ENCODE measurements at places on chromosomes 1 and 21. TPM values are rescaled to one million over a fixed set of nuclear protein-coding genes. Genes with fewer than 3 reads are reported as not detected.

Gene KCNJ9
- total RNA-seq = 0.04 TPM

Gene CHI3L2
- 12.7 TPM for total RNA-seq

Gene ALX3
- not detected for total RNA-seq

Gene DDAH1
- 0.09 TPM for total RNA-seq

Gene GJB3
- not detected for total RNA-seq

Gene ZNF695
- total RNA-seq = 1.2 TPM

Gene COL16A1
- 0.09 TPM for total RNA-seq

Gene RHD
- not detected for total RNA-seq

Gene HCN3
- 1.9 TPM for total RNA-seq

Gene SPATA45
- total RNA-seq = not detected

Gene RTCA
- total RNA-seq = 53.0 TPM

Gene MNDA
- not detected for total RNA-seq

Gene PGLYRP3
- total RNA-seq = not detected

Gene ZNF593OS
- total RNA-seq = not detected
